ENCODE measurements at places on chromosomes 12 and 14.
A peak's percentile ranks its signal among the peaks of the same experiment; 100 is the strongest.

DNA sequence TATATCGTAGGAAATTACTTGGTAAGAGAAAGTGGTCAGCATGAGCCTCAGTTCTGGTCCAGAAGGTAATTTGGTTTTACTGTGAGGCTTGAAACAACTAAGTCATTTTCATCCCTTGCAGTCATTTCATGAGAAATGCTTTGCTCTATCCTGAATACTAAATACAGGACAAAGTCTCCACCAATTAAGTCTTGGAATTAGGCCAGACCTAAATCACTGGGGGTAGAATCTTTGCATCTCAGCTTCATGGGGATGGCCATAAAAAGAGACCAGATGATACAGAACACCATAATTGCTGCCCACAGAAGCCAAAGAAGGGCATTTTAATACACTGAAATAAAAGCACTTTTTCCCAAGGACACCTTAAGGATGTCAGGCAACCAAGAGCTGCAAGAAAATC, 277.9 kb upstream of the DCN start:
- no peak for DNase-seq

DNA sequence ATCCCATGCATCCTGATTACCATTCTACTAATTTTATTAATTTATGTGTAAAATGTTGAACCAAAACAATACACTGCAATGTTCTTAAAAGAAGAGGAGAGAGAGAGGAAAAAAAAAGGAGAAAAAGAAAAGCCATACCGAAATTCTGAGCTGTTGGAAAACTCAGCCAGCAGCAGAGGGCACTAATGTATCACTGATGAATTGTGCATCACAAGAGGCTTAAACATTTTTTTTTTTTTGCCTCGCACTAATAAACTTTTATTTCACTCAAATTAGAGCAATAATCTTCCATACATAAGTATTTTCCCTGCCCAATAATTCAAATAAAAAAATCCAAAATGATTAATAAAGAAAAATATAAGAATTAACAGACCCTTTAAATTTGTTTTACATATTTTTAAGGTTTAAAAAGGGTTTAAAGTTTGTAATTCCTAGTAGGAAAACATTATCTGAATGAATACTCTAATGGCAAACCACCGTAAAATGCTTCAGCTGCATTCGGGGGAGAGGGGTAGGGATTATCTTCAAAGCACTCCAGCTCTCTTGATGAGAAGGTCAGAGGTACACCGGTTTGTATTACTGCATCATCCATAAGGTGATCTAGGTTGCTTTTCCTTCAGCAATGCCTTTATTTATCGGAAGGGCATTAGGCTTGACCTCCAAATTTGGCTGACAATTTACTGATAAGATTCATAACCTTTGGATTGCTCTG, 41.9 kb downstream of the ATP23 start:
- no peak for DNase-seq

DNA sequence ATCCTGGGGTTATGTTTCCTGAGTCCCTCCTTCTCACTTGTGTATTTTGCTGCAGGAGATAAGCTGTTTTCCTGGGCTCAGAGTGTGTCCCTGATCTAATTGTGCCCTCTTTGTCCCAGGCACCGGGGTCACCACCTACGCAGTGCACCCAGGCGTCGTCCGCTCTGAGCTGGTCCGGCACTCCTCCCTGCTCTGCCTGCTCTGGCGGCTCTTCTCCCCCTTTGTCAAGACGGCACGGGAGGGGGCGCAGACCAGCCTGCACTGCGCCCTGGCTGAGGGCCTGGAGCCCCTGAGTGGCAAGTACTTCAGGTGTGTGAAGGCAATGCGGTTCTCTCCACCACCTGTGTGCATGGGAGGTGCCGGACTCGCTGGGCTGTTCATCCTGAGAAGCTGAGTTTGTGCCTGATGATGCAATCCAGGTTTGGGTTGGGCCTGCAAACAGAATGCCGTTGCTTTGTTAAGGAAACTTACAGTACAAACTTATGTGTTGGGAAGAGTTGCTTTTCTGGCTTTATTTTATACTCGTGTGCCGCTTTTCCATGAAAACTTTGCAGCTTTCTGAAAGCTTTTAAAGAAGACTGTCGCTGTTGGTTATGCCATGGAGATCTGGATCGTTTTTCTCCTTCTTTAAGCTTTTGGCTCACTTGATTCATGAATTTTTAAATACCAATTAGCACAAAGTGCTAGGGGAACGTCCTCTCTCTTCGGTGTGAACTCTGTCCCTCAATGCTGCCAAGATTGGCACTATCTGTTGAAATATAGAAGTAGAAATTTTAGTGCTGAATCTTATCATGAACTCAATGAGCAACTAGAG, 27.6 kb downstream of the RDH12 start:
- peak; percentile 32 for DNase-seq

GRCh38 chr12:55724226-55724939, 4.2 kb downstream of the RDH5 start:
- DNase-seq: no peak

- no peak for DNase-seq
Observed at GRCh38 chr12:48993787-48994186, 5.4 kb downstream of the DDN start.

DNA sequence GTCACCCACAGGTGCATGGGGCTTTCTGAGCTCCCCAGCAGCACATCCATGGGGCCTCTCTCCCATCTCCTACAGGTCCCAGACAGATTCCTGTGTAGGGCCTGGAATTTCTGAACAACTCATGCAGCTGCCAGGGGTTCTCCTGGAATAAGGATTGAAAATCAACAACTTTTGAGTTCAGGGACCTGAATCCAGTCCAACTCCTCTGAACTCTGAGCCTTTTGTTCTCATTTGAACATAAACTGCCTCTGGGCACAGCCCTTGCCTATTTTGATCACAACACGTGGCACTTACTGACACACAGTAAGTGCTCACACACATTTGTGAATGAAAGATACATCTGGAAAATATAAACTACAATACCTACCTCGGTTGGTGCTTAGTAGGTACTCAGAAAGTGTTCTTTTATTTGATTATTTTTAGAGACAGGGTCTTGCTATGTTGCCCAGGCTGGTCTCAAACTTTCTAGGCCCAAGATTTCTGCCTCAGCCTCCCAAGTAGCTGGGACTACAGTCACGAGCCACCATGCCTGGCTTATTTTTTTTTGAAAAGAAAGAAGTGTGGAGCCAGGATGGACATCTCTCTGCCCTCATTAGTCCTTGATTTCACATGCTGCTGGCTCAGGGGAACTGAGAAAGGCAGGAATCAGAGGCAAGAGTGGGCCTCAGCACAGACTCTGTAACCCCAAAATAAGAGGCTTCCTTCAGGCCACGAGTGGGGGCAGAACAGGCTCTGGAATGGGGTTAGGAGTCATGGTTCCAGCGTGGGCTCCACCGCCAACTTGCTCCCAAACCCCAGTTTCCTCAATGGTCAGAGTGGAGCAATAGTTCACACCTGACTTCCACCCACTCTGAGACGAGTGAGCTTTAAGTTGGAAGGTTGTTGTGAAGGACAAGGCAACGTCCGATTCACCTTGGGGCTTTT, 27.0 kb downstream of the SYNE3 start:
- no peak for DNase-seq

- DNase-seq: no peak
Observed at GRCh38 chr12:132771126-132771838, 9.7 kb upstream of the ANKLE2 start.

Data from progenitor cell of endocrine pancreas (in vitro differentiated cells).